ENCODE measurements at places on chromosomes 4 and X. TPM values are rescaled to one million over a fixed set of nuclear protein-coding genes. Genes with fewer than 3 reads are reported as not detected.

Gene GLRA3
- total RNA-seq, result not detected

Gene RHOXF2
- total RNA-seq, result not detected

Gene CSAG3
- total RNA-seq, result not detected

Gene STK32B
- total RNA-seq, result 0.47 TPM

Gene PABPC1L2B
- not detected for total RNA-seq

Gene APBB2
- 90.8 TPM for total RNA-seq

Gene PLXNB3
- total RNA-seq, result 7.5 TPM

Gene PNMA3
- total RNA-seq, result not detected
